ENCODE measurements at places on chromosomes 12 and 14.

- no peak for DNase-seq
Measured at GRCh38 chr12:80373666-80374065, 70.4 kb upstream of the PTPRQ start.

DNA sequence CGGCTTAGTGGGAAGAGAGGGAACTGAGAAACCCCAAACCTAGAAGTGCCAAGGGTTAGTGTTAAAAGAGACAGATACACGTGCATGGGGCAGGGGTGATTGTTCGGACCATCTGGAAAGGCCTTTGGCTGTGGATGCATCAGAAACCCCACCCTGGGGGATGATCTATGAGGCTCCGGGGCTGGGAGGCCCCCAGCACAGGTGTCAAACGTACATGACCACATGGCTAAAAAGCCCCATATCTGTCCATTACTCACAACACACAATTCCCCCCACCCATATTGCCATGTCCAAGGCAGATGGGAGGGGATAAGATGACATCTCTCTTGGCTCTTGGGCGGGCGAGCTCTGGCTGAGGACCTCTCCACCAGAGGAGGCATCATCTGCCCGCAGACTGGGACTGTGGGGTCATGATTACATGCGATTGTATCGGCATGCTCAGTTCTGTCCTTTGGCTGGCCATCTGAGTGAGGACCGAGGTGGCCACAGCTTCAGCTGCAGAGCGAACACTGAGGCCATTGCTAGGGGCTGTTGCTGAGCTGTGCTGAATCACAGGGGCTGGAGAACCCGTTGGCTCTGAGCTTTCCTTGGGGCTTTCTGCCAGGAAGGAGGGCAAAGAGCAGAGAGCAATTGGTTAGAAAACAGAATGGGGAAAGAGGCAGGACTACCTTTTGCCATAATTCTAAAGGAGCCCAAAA, 9.6 kb upstream of the NPFF start:
- DNase-seq: no peak

DNA sequence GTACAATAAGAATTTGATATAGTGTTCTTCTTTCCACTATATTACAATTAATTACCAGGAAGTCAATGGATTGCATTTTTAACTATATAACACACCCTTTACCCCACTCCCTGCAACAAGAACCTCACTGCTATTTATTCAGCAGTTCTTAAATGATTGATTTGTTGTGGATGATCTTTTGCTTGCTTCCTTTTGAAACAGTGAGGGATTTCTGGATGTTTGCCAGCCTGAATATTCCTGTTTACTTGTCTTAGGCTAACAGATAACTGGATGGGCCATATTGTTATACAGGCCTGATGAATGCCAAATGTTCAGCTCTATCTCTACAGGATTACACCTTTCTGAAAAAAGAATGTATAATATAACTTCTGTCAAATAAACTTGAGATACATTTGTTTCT, 497.6 kb downstream of the APAF1 start:
- DNase-seq: no peak

GRCh38 chr14:75084513-75084912, 15.1 kb downstream of the ZC2HC1C start:
- no peak for DNase-seq

DNA sequence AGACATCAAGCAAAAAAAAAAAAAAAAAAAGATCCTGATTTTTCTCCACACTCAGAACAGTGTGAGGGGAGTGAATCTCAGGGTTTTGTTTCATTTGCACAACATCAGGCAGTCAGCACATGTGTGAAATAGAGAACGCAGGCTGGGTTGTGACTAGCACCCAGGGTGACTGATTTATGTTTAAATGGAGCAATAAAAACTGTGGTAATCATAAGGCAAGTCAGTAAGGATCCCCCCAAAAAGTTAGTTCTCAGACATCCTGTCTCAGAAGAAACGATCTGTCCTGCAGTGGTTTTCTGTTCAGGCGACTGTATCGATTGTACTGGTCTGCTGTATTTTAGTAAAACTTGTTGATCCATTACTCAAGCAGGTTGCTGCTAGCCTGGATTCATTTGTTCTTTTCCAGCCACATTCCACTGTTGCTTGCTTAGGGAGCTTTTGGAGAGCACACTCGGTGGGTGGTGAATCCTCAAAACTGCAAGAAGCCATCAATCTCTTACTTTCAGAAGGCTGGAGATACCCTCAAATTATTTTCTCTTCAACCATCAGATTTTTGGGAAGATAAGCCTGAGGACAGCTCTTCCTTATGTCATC, 107.1 kb downstream of the DACT1 start:
- DNase-seq: no peak

GRCh38 chr12:120462099-120462640, 7.4 kb downstream of the SRSF9 start:
- no peak for DNase-seq

GRCh38 chr12:4860741-4861140, 49.0 kb upstream of the KCNA1 start:
- no peak for DNase-seq

GRCh38 chr12:122836027-122836921, 1.0 kb downstream of the HIP1R start:
- DNase-seq: peak; percentile 14

- no peak for DNase-seq
Measured at GRCh38 chr12:79689477-79690141, 1.2 kb downstream of the PAWR start.

DNA sequence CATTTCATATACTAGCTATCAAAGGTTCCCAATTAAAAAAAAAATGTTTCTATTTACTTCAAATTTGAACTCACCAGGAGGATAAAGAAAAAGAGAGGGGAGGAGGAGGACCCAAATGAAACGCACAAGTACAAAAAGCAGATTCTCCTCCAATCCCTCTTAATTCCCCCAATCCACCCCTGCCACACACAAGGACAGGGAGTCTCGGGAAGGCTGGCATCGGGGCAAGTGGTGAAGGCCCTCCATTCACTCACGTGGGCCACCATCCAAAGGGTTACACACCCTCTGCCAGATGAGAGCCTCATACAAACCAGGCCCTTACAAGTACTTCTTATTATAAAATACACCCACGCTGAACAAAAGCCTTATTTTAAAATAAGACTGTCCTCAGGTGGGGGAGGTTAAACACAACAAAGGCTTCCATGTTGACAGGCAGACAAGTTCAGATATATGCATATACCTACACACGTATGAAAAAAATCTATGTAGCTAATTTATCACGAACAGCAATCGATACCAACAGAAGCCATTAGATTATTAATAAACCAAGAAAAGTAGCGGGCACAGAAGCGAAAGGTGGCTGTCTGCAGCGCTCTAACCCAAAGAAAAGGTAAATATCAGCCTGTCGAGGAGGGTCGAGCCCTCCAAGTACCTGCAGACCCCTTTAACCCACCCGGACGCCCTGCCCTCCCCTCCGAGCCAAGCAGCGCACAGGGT, 1.5 kb downstream of the ATP2B1 start:
- no peak for DNase-seq

- DNase-seq: no peak
Measured at GRCh38 chr12:107091989-107092641, 1.2 kb downstream of the CRY1 start.

DNA sequence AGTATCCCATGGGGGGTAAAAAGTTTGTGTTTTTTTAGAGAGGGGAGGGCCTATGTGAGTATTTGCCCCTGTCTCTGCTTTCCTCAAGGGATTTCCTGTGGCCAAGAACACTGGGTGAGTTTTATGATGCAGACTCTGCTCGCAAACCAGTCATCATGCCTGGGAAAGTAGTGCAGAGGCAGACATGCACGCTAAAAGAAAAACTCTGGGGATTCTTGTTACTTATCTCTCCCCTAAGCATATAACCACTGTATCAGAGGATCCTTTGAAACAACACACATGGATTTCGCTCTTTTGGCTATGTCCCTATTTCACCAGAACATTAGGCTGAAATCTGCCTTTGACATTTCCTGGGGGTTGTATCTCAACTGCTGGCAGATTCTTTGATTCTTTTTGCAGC, 1845.8 kb upstream of the SEL1L start:
- DNase-seq: no peak

DNA sequence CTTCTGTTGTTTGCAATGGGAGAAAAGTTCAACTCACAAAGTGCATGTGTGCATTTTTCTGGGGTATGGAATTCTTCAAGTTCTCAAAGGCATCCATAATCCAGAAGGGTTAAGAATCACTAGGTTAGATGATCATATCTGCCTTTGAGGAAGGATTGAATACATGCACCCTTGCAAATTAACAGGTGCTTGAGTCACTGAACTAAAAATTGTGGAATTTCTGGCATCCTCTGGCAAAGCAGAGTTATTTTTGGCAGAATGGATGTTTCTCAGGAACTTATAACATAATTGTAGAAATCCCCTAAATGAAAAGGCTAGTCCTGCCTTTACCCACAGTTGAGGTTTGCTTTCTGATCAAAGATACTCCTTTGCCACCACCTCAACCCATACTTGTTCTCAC, 136.5 kb upstream of the DYRK2 start:
- DNase-seq: no peak

DNA sequence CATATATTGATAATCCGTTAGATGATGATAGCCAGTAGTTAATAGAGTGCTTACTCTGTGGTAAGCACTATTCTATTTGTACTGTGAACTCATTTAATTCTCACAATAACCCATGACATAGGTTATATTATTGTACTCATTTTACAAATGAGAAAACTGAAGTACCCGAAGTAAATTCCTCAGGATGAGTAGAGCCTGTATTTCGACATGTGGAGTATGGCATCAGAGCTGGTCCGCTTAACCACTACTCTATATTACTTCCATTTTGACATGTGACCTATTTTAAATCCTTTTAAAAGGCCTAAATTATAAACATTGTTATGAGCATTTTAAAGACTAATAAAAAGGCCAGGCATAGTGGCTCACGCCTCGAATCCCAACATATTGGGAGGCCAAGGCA, 8.0 kb upstream of the RAP1B start:
- no peak for DNase-seq

DNA sequence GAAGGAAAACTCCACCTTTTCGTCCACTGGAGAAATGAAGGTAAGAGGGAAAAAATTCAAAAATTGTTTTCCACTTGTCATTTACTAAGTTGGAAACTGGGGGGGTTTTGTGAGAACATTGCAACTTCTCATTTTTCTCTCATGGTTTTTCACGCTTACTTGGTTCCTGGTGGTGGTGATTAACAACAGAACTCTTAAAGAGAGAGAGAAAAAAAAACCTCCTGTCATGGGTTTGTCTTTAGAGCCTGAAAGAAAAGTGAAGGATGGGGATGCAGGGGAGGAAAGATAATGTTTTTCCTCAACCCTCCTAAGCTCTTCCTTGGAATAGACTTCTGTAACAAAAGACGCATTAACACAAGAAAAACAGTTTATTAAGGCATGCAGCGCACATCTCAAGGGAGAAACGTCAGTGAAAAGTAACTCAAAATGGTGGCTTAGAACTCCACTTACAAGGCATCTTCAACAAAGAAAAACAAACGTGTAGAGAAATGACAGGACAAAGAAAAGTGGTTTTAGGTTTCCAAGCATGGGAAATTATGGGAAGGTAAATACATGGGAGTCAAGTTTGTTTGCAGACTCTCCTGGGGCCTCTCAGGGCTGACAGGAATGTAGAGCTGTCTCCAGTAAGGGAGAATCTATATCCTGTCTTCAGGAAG, 81.9 kb upstream of the ATF7IP start:
- no peak for DNase-seq

- DNase-seq: no peak
Measured at GRCh38 chr12:22408610-22409376, 74.3 kb upstream of the ST8SIA1 start.

DNA sequence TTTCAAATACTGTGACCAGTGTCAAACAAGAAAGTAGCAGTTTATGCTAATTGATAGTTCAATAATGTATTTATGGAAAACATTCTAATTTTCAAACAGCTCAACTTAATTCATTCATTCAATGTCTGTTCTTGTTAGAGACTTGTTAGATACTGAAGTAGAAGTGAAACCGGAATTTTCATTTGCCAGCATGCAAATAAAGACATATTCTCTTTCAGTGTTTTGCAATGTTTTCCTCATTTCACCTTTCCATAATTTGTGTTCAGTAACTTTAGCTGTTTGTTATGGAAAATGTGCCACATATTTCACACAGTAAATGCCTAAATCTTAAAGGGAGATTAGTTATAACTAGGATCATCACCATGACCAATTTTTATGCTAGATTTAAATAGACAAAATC, 21.2 kb downstream of the TAS2R50 start:
- no peak for DNase-seq

- DNase-seq: peak; percentile 34
Measured at GRCh38 chr12:70366581-70367257, 629 bp downstream of the KCNMB4 start.

DNA sequence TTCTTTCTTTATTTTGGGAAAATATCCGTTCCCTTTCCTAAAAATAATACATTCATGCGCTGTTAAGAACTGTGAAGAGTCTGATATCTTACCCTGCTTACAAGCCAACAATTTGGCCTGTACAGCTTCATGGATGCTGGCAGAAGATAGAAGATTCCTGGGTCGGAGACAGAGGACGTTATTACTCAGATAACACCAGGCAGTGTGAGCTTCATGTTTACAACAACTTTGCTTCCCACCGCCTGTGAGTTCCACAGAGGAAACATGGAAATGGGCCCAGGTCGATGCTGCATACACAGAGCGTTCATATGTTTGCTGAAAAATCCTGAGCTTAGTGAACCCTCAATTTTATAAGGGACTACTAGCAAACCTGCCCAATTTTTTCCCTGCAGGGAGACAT, 705.6 kb upstream of the SEL1L start:
- DNase-seq: no peak

DNA sequence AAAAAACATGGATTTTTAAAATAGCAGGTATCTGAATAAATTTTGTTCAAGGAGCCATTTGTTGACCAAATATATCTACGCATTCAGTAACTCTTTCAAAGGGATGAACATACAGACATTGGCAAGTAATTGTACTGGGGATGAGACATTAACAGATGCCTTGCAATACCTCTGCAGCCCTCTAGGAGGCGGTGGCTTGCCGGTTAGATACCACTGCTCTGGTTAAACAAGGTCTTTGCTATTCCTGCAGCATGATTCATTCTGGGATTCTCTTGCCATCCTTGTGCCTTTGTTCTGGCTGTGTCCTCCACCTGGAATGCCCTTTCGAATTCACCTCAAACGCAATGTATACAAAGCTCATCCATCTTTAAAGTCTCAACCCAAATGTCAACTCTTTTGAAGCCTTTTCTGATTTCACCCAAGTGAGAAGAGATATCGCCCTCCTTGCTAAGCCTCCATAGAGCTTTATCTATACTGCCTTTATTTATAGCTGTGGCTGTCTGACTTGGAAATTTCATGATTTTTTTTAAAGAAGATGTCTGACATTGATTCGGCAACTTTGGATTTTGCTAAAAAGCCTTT, 131.0 kb upstream of the SRRM4 start:
- DNase-seq: peak; percentile 1
